ENCODE measurements at places on chromosomes 4 and X.

DNA sequence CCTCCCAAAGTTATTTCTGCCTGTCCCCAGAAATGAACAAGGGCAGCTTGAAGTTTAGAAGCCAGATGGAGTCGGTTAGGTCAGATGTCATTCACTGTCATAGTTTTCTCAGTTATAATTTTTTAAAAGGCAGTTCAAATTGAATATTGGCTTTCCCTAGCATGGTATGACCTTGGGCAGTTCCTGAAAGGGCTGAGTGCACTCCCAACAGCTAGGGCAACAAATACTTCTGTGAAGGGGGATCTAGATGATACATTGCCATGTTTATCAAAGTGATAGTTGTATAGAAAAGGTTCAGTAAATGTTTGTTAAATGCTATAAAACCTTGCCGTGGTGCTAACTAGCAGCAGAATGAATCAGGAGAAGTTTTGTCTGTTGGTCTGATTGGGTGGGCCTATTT, 938.1 kb upstream of the GRIA3 start:
- DNase-seq, result no peak

- no peak for DNase-seq
Observed at GRCh38 chr4:141229408-141230101, 8.9 kb downstream of the ZNF330 start.

DNA sequence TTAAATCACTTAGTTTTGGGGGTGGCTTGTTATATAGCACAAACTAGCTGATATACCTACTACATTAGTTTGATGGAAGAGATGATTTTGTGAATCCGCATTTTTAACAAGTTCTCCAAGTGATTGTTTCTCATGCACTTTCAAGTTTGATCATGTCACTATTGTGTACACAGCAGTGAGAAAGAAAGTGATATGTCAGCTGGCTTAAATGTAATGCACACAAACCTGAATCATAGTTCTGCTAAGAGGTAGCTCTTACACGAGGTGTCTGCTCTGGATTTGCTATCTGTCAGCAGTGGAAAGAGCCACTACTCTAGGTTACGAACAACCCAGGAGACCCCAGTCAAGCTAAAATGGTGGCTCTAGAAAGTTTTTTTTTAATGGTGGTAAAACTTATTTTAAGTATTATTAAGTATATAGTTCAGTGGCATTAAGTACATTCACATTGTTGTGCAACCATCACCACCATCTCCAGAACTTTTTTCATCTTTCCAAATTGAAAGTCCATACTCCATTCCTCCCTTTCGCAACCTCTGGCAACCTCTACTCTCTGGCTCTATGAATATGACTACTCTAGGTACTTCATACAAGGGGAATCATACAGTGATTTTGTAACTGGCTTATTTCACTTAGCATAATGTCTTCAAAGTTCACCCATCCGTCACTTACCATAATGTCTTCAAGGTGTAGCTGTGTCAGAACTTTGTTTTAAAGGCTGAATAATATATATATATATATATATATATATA, 147.3 kb downstream of the HS6ST2 start:
- no peak for DNase-seq

- peak; percentile 43 for DNase-seq
Observed at GRCh38 chr4:153564630-153565525, 98.7 kb downstream of the TMEM131L start.

GRCh38 chr4:929096-929765, 2.9 kb downstream of the GAK start:
- no peak for DNase-seq

DNA sequence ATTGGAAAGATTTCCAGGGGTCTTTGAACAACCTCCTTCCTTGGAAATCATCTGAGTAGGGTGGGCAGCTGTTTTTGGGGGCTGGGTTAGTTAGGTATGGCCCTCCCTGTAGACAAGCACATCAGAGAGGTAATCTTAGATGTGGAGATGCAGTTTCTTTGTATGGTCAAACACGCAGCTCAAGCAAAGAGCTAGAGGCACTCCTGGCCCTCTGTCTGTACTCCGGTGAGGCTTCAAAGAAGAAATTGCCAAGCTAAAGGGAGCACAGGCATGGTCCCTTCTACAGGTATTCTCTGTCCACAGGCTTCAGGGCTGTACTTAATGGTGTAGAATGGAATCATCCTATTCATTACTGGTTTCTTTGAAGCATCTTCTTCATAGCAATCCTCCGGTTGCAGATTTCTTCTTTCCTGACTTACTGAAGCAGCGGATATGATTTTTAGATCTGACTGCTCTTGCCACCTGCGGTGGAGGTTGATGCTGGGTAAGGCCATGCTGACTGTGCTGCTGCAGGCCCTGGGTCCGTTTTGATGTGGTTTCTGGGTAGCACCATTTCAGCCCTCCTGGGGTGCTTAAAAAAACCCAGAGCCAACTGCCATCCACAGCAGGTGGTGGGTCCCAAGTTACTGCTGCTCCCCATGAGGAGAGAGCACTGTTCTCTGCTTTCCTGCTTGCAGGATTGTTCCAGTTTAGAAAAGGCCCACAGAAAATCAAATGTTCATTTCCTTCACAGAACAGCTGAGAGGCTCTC, 318.9 kb upstream of the GATB start:
- DNase-seq, result no peak

DNA sequence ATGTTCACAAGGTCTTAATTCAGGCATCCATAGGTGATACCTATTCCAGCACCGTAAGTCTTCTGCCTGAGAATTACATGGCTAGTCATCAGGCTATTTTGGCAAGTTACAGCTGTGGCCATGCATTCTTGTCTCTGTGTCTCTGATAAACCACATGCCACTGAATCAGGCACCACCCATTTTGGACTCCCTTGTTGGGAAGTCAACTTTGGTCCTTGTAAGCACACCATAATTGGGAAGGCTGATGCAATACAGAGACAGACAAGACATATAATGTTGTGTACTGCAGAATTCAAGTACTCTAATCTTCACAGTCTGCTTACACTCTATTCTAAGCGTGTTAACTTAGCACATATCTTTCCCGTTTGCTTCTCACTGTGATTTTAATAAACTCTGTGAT, 483.7 kb upstream of the FTHL17 start:
- no peak for DNase-seq

DNA sequence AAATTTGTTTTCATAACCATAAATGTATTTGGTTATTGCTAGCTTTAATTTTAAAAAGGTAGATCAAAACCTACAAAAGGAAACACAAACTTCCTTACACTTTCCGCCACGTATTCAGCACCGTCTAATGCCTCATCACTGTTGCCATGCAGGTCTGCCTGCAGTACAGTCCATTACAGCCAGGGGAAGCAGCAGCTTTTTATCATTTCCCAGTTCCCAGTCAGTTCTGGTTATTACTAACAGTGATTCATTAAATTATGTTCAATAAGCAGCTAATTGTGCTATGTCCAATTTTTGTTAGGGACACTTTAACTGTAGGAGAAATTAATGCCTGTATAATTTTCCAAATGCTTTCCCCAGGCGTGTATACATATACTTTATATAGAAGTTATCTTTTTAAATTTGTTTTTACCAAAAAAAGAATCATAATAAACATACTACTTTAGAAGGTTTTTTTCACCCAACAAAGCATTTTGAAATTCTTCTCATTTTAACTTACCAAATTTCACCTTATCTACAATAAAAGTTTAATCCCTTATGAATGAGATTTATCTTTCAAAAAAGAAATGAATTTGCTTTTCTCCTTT, 93.3 kb downstream of the ANXA3 start:
- peak; percentile 92 for DNase-seq

DNA sequence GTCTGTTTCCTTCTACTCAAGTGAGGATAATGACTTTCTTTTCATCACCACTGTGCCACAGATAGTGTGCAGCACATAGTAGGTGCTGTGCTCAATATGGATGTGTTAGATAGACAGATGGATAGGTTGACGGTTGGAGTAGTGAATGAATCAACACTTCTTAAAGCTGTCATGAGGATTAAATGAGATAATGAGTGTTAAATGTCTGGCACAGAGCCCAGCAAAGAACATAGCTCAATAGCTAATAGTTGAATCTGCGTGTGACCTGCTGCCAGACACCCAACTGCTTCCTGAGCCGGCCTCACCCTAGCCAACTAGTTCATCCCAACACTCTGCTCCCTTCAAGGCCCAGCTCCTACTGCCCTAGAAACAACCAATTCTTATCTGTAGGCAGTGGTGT, 67.7 kb upstream of the PJA1 start:
- DNase-seq, result no peak

DNA sequence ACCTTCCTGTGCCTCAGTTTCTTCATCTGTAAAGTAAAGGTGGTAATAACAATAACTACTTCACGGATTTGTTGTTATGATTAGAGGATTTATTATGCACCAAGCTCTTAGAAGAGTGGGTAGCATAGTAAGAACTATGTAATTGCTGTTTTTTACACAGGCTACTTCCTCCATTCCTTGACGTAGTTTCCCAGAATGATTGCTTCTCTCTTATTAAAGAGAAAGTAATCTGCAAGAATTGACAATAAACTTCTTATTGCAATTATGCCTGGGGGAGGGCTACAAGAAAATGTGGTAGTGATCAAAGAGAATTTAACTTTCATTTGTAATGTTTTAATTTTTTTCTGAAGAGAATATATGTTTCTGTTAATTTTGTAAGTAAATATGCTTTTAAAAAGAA, 238.7 kb downstream of the GASK1B start:
- no peak for DNase-seq

- DNase-seq, result no peak
Observed at GRCh38 chr4:11402192-11402591, 26.5 kb downstream of the HS3ST1 start.

DNA sequence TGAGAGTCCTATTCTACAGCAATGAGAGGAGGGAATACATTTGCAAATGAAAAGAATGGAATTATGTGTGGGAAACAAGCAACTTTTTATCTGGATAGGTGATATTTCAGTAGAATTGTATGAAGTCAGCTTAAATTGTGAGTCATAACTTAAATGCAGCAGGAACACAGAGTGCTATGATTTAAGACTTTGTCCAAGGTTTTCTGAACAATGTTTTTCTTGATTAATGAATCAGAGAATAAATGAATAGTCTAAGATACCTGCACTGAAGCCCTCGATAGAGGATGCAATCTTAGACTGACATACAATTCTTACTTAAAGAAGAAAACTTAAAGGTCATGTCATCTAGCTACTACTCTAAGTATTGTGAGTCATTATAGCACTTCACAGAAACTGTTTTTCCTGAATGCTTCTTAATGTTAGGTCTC, 8.0 kb downstream of the ARHGEF38 start:
- peak; percentile 2 for DNase-seq

DNA sequence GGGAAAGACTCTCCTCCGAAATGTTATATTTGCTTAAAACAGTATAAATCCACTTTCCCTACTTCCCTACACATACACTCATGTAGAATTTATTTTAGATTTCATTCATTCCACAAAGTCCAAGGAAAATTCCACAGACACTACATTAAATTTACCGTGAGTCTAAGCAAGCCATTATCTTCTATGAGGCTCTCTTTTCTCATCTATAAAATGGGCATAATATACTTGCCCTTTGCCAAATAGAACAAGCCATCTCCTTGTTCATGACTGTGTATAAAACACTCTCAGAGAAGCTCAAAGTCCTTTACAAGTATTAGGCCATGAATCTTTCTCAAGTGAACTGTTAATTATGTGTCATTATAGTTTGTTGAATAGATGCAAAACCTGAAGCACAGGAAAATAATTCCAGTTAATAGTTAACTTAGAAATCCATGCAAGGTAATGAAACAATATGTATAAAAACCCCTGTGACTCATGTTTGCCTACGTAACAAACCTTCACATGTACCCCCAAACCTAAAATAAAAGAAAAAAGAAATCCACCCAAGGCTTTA, 10.7 kb downstream of the TEC start:
- DNase-seq, result no peak

DNA sequence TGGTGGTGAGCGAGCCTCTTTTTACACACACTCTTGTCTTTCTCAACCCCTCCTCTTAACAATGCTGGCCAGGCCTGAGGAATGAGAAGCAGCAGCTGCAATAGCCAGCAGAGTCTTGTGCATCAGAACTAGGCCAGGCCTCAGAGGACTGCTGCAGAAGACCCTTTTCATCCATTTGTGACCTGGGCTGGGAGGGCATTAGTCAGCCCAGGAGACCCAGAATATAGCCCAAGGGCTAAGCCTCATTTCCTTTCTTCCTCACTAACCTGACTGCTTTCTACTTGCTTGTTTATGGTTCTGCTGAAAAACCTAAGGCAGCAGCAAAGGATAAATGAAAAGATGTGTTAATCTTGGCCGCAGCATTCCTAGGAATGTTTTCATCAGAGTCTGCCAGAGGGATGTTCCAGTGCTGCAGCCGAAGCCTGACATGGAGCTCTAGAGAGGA, 254.7 kb upstream of the AR start:
- no peak for DNase-seq

DNA sequence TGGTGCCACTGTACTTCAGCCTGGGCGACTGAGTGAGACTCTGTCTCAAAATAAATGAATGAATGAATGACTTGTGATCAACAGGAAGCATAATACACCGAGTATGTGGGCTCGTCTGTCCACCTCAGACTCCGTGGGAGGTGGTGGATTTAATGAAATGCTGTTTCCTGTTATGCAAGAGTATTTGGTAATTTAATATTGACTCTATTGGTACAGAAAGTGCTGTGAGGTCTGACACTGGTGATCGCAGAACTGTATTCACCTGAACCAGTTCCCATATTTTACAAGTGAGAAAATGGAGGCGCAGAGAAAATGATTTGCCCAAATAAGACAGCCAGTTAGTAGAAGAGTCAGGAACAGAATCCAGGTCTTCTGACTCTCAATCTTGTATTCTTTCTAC, 423.3 kb downstream of the RAPGEF2 start:
- peak; percentile 47 for DNase-seq

DNA sequence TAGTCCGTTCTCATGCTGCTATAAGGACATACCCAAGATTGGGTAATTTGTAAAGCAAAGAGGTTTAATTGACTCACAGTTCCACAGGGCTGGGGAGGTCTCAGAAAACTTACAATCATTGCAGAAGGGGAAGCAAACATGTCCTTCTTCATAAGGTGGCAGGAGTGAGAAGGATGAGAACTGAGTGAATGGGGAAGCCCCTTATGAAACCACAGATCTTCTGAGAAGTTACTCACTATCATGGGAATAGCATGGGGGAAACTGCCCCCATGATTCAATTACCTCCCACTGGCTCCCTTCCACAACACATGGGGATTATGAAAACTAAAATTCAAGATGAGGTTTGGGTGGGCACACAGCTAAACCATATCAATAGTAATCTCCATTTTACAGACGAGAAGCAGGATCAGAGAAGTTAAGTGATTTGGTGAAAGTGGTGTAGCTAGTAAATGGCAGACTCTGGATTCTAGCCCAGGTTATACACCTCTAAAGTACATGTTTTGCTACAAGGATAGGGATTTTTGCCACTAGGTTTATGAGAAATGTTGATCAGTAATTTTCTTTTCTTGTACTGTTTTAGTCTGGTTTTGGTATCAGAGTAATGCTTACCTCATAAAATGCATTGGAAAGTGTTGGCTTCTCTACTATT, 47.3 kb upstream of the C1GALT1C1 start:
- peak; percentile 44 for DNase-seq

All from iris pigment epithelial cell (primary cell).